Ecto neural progenitor cell (in vitro differentiated cells): ENCODE measurements at places on chromosomes 3 and 15.

- no peak for DNase-seq
Measured at GRCh38 chr3:188006726-188007393, 147.1 kb upstream of the LPP start.

DNA sequence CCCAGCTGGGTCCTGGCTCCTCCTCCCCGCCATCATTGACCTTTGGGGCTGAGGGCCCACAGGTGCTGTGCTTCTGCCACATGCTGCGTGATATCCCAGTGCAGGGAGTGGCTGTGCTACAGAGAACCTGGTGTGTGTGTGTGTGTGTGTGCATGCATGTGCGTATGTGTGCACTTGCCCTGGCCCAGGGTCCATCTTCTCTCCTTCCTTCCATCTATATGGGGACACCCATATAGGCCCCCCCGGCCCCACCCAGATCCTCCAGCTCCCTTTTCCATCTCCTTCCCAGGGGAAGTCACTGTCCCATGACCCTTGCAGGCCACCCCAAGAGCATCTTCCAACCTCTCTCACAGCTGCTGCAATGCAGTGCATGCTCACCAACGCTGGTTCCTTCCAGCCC lies 12.6 kb downstream of the RASGRF1 start:
- no peak for DNase-seq

GRCh38 chr15:99345832-99346462 lies 94.7 kb downstream of the LRRC28 start:
- no peak for DNase-seq

DNA sequence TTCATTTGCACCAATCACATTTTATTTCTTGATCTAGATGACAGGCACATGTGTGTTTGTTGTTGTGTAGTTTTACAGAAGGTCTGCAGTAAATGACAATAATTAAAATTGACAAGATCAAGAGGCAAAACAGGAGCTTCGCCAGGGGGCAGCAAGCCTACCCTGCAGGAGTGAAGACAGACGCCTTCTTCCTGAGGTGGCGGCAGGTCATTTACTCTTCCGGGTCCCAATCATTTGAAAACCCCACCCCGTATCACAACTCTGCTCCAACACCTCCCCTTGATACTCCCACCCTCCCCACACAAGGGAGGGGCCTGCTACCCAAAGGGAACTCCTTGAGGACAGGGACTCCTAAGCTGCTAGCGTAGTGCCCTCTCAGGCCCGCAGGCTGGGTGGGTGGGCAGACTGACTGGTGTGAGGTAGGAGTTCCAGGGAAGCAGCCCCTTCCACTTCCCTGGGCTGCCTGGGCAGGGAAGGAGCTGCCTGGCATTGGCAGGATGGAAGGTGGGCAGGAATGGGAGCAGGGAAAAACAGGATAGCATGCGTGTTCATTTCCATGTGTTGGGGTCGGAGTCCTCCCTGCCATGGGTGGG lies 13.1 kb downstream of the CHDH start:
- DNase-seq = no peak
